Smooth muscle cell of the pulmonary artery (primary cell): ENCODE measurements at places on chromosomes 3 and 15. TPM values are rescaled to one million over a fixed set of nuclear protein-coding genes. Genes with fewer than 3 reads are reported as not detected.

The IL16 gene
- total RNA-seq: 0.20 and 0.65 TPM in 2 replicates

The CHRNA3 gene
- total RNA-seq: not detected in 2 replicates

The OGG1 gene
- total RNA-seq: 16.4 and 19.8 TPM in 2 replicates

The GHSR gene
- total RNA-seq: not detected in 2 replicates

The BSN gene
- total RNA-seq: 0.07 and 0.17 TPM in 2 replicates

The LIPH gene
- 0.43 and 1.4 TPM in 2 replicates for total RNA-seq

The BDH1 gene
- 0.72 and 3.2 TPM in 2 replicates for total RNA-seq

The PLA2G4E gene
- not detected in 2 replicates for total RNA-seq

The SLC25A36 gene
- 98.9 and 126 TPM in 2 replicates for total RNA-seq

The ZPLD1 gene
- total RNA-seq: 0.13 and 1.1 TPM in 2 replicates

The KBTBD8 gene
- 3.1 and 4.2 TPM in 2 replicates for total RNA-seq
